Esophagus squamous epithelium (tissue), 5 donors: ENCODE measurements at places on chromosomes 16 and 17. TPM values are rescaled to one million over a fixed set of nuclear protein-coding genes. Genes with fewer than 3 reads are reported as not detected.

- no peak overlapping the region for H3K4me3 ChIP-seq
- no peaks in the 10 kb centered on the region for H3K36me3 ChIP-seq
- H3K27ac ChIP-seq: no peak overlapping the region
- no peak for DNase-seq
- H3K4me1 ChIP-seq: peaks cover 35% of the 10 kb centered on the region
These were observed 141.6 kb downstream of the CCDC182 start for GRCh38 chr17:57603546-57603945.

The KRT34 gene
- total RNA-seq: 0.70 TPM

GRCh38 chr17:10612957-10613744 lies 44.0 kb downstream of the MYH3 start:
- no peaks in the 10 kb centered on the region for H3K36me3 ChIP-seq
- no peaks in the 10 kb centered on the region for H3K27me3 ChIP-seq
- H3K27ac ChIP-seq: no peak overlapping the region
- DNase-seq: no peak
- H3K4me1 ChIP-seq: peaks cover 12% of the 10 kb centered on the region

- no peaks in the 10 kb centered on the region for H3K36me3 ChIP-seq
- no peak overlapping the region for H3K4me3 ChIP-seq
- no peak overlapping the region for H3K27ac ChIP-seq
These were observed 16.3 kb downstream of the ERAL1 start for GRCh38 chr17:28871056-28871579.

DNA sequence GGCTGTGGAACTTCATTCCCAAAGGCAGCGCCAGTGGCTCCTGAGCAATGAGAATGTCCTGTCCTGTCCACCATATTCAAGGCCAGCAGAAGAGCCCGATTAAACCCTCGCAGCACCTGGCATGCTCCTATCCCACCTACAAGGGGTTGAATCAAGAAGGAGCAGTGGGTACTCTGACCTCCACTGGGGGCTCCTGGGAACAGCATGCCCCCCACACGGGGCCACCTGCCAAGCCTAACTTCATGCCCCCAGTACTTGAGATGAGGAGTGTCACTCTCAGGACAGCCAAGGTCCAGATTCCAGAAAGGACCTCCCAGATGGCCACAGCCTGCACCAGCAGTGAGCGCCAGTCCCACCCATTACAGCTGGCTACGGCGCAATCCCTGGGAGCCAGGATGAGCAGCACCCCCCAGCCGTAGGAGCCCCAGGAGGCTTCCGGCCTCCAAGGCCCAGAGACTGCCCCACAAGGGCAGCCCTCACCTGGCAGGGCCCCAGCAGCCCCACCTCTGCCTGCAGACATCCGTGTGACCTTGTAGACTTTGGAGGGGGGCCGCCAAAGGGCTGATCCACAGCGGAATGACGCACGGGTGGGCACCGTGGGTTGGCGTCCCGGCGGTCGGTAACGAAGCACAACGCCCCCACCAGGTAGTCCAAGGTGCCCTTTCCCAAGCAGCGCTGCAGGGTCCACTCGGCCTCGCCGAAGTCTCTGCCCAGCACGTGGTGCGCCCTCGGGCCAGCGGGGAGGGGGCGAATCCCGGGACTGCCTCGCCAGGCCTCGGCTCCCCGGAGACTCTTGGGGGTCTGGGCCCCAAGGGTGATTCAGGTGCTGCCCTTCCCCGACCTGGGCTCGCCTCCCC lies 1.0 kb upstream of the MPDU1 start:
- H3K27me3 ChIP-seq: no peaks in the 10 kb centered on the region
- H3K4me3 ChIP-seq: peak overlapping the region; percentile 80
- peak overlapping the region; percentile 96 for H3K27ac ChIP-seq
- peaks cover 14% of the 10 kb centered on the region for H3K36me3 ChIP-seq
- DNase-seq: no peak

The SLC16A6 gene
- 20.9 TPM for total RNA-seq

GRCh38 chr16:20291208-20292206 lies 35.8 kb downstream of the GP2 start:
- no peak overlapping the region for H3K4me3 ChIP-seq
- H3K4me1 ChIP-seq: no peaks in the 10 kb centered on the region
- H3K27ac ChIP-seq: no peak overlapping the region
- no peak for DNase-seq
- no peaks in the 10 kb centered on the region for H3K27me3 ChIP-seq

The CFAP97D1 gene
- total RNA-seq: not detected

- no peak for DNase-seq
- peaks cover 3% of the 10 kb centered on the region for H3K27me3 ChIP-seq
- no peak overlapping the region for H3K27ac ChIP-seq
- H3K4me3 ChIP-seq: no peak overlapping the region
These were observed 18.6 kb upstream of the MED13 start for GRCh38 chr17:62083651-62084050.

DNA sequence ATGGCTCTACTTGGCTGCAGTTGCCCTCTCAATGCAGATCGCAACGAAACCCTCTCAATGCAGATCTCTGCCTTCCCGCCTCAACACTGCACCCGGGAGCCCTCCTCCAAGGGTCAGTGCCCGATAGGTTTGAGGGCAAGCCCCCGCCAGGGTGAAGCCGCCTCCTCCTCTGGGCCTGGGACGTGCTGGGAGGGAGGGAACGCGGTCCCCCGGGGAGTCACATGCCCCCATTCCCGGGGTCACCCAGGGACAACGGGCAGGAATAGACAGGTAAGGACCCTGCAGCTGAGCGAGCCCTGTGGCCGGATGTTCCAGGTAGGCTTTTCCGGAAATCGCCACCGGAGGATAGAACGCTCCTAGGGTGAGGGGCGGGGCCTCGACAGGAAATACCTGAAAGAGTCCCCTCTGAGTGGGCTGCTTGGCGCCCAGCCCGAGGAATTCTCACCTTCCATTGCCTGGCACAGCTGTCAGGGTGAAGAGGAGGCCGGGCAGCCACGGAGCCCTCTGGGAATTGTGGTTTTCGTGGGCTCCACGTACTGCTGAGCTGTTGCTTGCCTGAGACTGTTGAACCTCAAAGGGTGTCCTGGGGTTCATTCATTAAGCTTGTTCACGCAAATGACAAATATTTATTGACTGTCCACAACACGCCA lies 12.8 kb downstream of the ZNF174 start:
- no peak overlapping the region for H3K4me3 ChIP-seq
- H3K27me3 ChIP-seq: no peaks in the 10 kb centered on the region
- H3K36me3 ChIP-seq: peaks cover 27% of the 10 kb centered on the region
- H3K27ac ChIP-seq: no peak overlapping the region
- DNase-seq: no peak
- no peaks in the 10 kb centered on the region for H3K4me1 ChIP-seq

The LHX1 gene
- not detected for total RNA-seq

The PRSS53 gene
- 1.1 TPM for total RNA-seq

GRCh38 chr16:70483426-70483825 lies 29.0 kb downstream of the FCSK start:
- peaks cover 17% of the 10 kb centered on the region for H3K36me3 ChIP-seq
- H3K27ac ChIP-seq: no peak overlapping the region
- DNase-seq: no peak
- peaks cover 11% of the 10 kb centered on the region for H3K4me1 ChIP-seq
- H3K27me3 ChIP-seq: no peaks in the 10 kb centered on the region

DNA sequence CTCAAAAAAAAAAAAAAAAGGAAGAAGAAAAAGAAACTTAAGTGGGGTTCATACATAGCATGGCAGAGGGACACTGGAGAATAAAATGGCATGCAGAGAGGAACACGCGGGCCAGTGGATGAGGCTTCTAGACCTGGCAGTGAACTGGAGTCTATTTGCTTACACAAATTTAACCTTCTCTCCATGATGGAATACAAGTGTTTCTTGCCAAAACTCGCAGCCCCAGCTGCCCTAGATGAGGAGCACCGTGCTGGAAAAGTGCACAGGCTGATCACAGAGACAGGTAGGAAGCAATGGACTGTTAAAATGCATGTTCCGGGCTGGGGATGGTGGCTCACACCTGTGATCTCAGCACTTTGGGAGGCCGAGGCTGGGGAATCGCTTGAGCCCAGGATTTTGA lies 9.3 kb downstream of the SSTR2 start:
- no peaks in the 10 kb centered on the region for H3K27me3 ChIP-seq
- no peaks in the 10 kb centered on the region for H3K4me1 ChIP-seq
- no peaks in the 10 kb centered on the region for H3K36me3 ChIP-seq
- DNase-seq: no peak
- H3K4me3 ChIP-seq: no peak overlapping the region

The CNEP1R1 gene
- total RNA-seq: 18.4 TPM

- H3K27me3 ChIP-seq: no peaks in the 10 kb centered on the region
- no peaks in the 10 kb centered on the region for H3K4me1 ChIP-seq
- H3K4me3 ChIP-seq: no peak overlapping the region
- no peaks in the 10 kb centered on the region for H3K36me3 ChIP-seq
- DNase-seq: no peak
These were observed 299.8 kb upstream of the SALL1 start for GRCh38 chr16:51450909-51451308.

GRCh38 chr17:17300624-17301568 lies 2.3 kb upstream of the NT5M start:
- no peaks in the 10 kb centered on the region for H3K27me3 ChIP-seq
- DNase-seq: no peak
- no peaks in the 10 kb centered on the region for H3K36me3 ChIP-seq
- peak overlapping the region; percentile 7 for H3K27ac ChIP-seq
- peak overlapping the region; percentile 38 for H3K4me3 ChIP-seq
- peaks cover 47% of the 10 kb centered on the region for H3K4me1 ChIP-seq

GRCh38 chr17:78993241-78993956 lies 13.7 kb upstream of the LGALS3BP start:
- peaks cover 44% of the 10 kb centered on the region for H3K4me1 ChIP-seq
- H3K4me3 ChIP-seq: no peak overlapping the region
- no peak overlapping the region for H3K27ac ChIP-seq
- H3K36me3 ChIP-seq: peaks cover 93% of the 10 kb centered on the region
- no peaks in the 10 kb centered on the region for H3K27me3 ChIP-seq

The HSF4 gene
- 3.7 TPM for total RNA-seq

GRCh38 chr17:44345454-44346026 lies 438 bp downstream of the GRN start:
- no peaks in the 10 kb centered on the region for H3K27me3 ChIP-seq
- peaks cover 4% of the 10 kb centered on the region for H3K36me3 ChIP-seq
- H3K27ac ChIP-seq: peak overlapping the region; percentile 97
- DNase-seq: no peak
- peak overlapping the region; percentile 90 for H3K4me3 ChIP-seq

The BFAR gene
- total RNA-seq: 18.2 TPM

GRCh38 chr17:43911904-43912303 lies 4.6 kb upstream of the MPP2 start:
- H3K27me3 ChIP-seq: peaks cover 7% of the 10 kb centered on the region
- H3K4me1 ChIP-seq: peaks cover 16% of the 10 kb centered on the region
- H3K4me3 ChIP-seq: no peak overlapping the region
- H3K36me3 ChIP-seq: no peaks in the 10 kb centered on the region

The IKZF3 gene
- 2.1 TPM for total RNA-seq

DNA sequence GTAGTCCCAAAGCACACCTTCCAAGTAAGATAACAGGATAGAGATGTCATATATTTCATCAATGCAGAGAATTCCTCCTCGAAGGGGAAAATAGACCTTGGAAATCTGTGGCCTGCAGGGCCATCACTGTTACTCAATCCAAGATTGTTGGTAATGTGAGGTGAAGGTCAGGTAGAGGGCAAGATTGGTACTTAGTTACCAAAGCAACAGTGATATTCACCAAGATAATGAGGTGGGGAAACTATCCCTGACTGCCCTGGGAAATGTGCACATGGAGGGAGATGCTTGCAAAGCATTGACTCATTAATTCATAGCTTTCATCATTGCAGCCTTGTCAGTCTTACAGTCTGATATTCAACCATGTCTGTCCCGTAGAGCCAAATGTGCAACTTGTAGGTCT lies 234.1 kb upstream of the MON1B start:
- no peaks in the 10 kb centered on the region for H3K36me3 ChIP-seq
- no peak overlapping the region for H3K4me3 ChIP-seq
- no peak for DNase-seq
- no peaks in the 10 kb centered on the region for H3K4me1 ChIP-seq
- H3K27ac ChIP-seq: no peak overlapping the region
- no peaks in the 10 kb centered on the region for H3K27me3 ChIP-seq

- no peaks in the 10 kb centered on the region for H3K4me1 ChIP-seq
- H3K4me3 ChIP-seq: no peak overlapping the region
- H3K27ac ChIP-seq: no peak overlapping the region
- DNase-seq: no peak
These were observed 59.8 kb downstream of the PGS1 start for GRCh38 chr17:78438271-78438691.

DNA sequence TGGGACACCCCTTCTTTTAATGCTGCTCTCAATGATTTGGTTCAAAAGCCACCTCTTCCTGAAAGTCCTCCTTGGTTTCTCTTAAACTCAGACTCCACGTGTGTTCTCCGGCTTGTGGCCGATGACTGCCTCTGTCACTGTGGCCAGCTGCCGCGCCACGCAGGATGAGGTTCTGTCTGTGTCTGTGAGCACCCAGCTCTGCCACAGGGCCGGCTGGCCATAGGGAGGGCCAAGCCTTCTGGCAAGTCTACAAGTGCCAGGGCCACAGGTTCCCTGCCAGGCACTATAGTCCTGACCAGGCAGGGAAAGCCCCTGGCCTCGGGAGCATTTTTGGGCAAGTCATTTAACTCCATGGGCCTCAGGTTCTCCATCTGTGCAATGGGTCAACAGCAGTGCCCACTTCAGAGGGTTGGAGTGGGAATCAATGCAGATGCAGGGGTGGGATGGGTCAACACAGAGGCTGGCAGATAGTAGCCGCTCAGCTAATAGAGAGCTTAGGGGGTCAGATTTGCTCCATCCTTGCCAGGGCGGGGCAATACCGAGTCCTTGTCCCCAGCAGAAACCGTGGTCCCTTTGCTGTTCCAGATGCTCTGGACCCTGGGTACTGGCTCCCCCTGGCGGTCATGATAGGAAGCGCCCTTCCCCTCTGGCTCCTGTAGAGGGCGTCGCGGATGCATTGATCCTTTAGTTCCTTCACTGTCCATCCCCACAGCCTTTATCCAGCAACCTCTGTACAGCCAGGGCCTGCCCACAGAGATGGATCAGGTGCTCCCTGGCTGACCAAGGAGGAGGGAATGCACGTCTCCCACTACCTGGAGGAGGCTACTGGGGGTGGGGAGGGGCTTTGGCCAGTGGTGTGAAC lies 19.3 kb upstream of the ADGRG3 start:
- DNase-seq: peak; percentile 22
- peak overlapping the region; percentile 70 for H3K27ac ChIP-seq
- H3K36me3 ChIP-seq: peaks cover 7% of the 10 kb centered on the region
- no peaks in the 10 kb centered on the region for H3K27me3 ChIP-seq
- no peak overlapping the region for H3K4me3 ChIP-seq
